ENCODE measurements at places on chromosomes 2 and 18. TPM values are rescaled to one million over a fixed set of nuclear protein-coding genes. Genes with fewer than 3 reads are reported as not detected.

Gene GALR1
- total RNA-seq, result 0.03 TPM

Gene CYRIA
- 23.6 TPM for total RNA-seq

Gene CFAP221
- total RNA-seq, result 42.4 TPM

Gene PIAS2
- 31.0 TPM for total RNA-seq

Gene WNT10A
- 0.77 TPM for total RNA-seq

Gene GALNT1
- 61.4 TPM for total RNA-seq

Gene FAM161A
- total RNA-seq, result 3.7 TPM

Gene CD226
- total RNA-seq, result 2.5 TPM

Gene NEB
- total RNA-seq, result 2.1 TPM

Gene FBXO48
- 1.9 TPM for total RNA-seq

Gene NYAP2
- total RNA-seq, result 1.5 TPM

Gene ASIC4
- 0.43 TPM for total RNA-seq

Gene DUSP19
- 8.8 TPM for total RNA-seq

Gene CTDSP1
- 155 TPM for total RNA-seq

Gene SPC25
- 0.67 TPM for total RNA-seq

Gene GRB14
- 20.2 TPM for total RNA-seq

Gene ALK
- 0.09 TPM for total RNA-seq

Gene DRC1
- 12.2 TPM for total RNA-seq

All from lung (tissue), 17 donors.